ENCODE measurements at places on chromosomes 7 and 10.

GRCh38 chr10:4546931-4547330 lies 279.1 kb upstream of the AKR1E2 start:
- DNase-seq: no peak

GRCh38 chr7:144050093-144050492 lies 1.3 kb downstream of the OR2A5 start:
- DNase-seq: no peak

DNA sequence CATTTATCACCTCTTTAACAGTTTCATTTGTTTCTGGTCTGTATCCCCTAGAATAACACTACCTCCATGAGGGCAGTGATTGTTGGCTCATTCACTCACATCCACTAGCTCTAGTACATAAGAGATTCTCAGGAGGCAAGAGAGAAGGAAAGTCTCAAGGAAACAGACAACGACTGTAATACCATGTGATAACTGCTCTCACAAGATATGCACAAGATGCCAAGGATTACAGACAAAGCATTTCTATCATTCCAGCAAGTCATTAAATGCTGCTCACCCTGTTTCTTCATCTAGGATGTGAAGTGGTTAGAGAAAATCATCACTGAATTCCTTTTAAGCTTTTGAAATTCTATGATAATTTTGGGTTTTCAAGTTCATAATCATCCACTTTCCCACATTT lies 115.3 kb downstream of the HIBADH start:
- DNase-seq: no peak

DNA sequence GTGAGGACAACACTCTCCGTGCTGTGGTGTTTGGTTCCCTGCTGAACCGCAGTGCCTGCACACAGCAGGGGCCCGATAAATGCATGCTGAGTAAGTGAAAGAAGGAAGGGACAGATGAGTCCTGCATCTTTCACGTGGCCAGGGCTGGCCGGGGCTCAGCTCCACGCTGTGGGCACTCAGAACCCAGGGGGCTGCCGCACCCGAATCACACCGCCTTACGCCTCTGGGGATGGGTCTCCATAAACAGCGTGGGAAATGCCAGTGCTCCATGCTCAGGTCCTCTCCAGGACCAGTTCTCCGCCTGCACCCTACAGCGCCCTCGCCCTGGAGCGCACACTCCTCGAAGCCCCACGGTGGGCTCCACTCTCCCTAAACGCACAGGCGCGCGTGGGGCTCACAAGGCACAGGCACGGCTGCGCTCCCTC lies 38.1 kb downstream of the RASGEF1A start:
- no peak for DNase-seq

DNA sequence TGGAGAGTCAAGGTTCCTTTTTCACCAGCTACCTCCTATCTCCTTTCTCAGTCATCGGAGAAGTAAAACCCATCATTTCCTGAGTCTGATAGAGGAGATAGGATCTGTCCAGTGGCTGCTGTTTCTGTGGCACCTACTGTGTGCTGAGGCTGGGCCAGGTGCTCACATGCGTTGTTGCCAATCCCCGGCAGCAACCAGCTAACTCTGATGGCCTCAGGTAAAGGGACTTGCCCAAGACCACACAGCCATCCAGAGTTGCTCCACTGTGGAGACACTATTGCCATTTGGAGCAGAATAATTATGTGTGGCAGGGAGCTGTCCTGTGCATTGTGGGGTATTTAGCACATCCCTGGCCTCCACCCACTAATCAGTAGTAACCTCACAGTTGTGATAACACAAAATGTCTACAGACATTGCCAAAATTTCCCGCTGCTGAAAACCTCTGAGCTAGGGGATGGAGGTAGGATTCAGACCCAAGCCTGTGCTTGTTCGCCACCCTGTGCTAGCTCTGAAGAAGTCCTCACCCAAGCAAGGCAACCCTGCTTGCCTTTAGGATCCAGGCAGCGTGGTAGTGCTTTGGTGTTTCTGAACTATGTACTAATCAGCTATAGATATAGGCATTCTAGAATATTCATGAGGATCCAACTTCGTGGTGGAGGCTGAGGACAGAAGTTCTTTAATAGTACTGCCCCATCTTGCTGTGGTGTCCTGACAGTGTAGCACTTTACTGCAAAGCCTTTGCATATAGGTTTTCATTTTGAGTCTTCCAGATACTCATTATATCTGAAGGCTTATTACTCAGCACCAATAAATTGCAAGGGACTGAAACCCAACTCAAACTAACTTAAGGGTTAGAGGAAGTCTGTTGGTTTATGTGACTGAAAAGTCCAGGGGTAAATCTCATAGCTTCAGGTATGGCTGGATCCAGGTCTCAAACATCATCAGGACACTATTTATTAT lies 164.6 kb downstream of the GRK5 start:
- DNase-seq: no peak

DNA sequence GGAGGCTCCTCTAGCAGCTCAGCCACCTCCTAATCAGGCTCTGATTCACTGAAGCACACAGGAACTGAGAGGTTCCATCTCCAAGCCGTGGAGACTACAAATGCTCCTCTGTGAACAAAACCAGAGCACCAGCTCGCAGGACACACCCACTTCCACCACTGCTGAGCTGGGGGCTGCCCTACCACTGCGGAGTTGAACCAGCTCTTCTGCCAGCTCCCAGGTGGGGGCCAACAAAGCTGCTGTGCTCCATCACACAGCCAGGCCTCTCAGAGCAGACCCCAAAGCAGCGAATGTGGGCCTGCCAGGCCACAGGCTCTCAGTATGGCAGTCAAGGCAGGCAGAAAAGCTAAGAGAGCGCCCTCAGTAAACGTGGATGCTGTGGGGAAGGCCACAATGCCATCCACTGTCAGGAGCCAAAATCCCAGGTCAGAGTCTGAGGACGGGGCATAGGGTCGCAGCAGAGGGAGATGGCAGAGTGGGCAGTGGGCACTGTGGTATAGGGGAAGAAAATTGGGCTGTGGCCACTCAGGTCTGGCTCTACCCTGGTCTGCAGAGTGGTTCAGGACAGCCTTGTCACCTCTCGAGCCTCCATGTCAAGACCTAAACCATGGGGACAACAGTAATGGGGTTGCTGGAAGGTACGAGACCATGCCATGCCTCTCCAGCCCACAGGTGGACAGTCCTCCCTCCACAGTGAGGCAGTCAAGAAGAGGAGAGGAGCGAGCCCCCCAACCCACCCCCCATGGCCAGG lies 82.1 kb downstream of the GRID1 start:
- no peak for DNase-seq

GRCh38 chr10:16597656-16598055 lies 76.0 kb upstream of the C1QL3 start:
- no peak for DNase-seq

DNA sequence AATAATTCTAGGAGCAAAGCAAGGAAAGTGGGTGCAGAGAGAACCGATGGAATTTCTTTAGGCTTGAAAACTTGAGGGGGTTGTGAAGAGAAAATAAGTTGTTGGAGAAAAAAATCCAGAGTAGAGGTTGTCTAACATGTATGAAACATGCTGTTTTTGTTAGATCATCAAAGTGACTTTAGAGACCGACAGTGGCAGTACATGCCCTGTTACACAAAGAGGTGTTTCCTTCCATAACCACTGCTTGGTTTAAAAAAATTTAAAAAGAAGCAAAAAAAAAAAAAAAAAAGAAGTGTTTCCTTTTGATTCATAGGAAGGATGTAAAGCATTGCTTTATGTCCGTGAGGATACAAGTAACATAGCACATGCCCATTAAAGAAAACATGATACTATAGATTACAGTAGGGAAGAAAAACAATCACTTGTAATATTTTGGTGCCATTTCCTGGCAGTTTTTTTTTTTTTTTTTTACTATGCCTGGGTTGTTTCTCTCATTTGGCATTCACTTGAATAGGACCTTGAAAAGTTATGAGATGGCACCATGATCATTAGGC lies 6.1 kb downstream of the ENTPD1 start:
- DNase-seq: no peak

DNA sequence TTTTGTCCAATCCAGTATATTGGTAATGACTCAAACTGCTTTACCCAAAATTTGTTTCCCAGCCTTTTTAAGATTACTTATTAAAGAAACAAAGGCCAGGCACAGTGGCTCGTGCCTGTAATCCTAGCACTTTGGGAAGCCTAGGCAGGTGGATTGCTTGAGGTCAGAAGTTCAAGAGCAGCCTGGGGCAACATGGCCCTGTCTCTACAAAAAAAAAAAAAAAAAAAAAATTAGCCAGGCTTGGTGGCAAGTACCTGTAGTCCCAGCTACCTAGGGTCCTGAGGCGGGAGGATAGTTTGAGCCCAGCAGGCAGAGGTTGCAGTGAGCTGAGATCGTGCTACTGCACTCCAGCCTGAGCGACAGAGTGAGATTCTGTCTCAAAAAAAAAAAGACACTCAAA lies 7.0 kb upstream of the ARHGAP12 start:
- DNase-seq: no peak

- DNase-seq: no peak
Measured at GRCh38 chr10:82149674-82150073, 274.7 kb downstream of the NRG3 start.

DNA sequence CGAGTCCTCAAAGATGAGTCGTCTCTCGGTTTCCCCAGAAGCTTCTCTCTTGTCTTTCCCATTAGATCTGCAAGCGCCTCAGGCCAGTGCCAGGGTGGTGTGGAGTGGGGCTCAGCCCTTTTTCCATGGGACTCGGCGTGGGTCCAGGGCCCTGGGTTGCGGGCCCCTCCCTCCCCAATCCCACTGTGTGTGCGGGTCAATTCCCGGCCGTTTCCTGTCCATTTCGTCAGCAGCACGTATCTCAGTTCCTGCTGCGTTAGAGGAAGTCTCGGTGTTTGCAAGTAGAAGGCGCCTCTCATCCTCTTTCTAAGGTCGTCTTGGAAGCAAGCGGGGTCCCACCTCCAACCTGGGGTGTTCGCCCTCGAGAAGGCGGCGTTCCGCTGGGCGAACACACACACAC lies 25.1 kb upstream of the ADGRA1 start:
- DNase-seq: no peak

GRCh38 chr7:78616539-78616938 lies 818.0 kb downstream of the PHTF2 start:
- DNase-seq: no peak

- no peak for DNase-seq
Measured at GRCh38 chr10:16870331-16870730, 53.1 kb upstream of the RSU1 start.

DNA sequence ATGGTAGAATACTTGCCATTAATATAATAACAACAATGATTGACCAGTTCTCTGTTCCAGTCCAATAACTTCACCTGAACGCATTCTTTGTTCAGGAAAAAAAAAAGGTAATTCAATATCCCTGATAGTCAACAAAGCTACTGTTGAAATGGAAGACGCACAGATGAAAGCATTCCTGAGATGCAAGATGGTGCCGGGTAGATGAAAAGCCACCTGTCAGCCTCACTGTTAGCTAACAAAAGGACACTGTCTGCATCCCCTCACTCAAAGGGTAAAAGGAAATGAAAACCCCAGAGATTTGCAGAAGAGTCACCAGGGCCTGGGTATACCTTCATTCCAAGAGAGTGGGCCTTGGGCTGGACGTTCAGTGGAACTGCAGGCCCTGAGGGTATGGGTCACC lies 357.4 kb downstream of the PLXNA4 start:
- no peak for DNase-seq

GRCh38 chr10:110312206-110312605 lies 7.5 kb upstream of the SMNDC1 start:
- DNase-seq: no peak

DNA sequence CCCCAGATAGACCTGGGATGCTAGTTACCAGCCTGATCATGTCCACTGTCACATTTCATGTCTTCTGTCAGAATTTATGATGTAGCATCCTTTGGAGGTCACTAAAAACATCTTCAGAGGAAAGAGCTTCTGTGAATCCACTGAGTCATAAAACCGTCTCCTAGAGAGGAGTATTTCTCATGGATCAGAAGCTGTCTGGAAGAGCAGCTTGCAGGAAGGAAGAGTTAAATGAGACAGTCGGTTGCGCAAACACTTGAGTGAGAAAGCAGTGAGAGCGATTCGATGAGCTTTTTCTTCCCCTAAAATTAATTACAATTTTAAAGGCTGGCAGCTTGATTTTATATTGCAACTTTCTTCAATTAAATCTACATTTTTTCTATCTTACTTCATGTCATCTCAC lies 47.2 kb upstream of the WDR11 start:
- no peak for DNase-seq

- DNase-seq: no peak
Measured at GRCh38 chr7:36192053-36192824, 39.2 kb downstream of the EEPD1 start.

GRCh38 chr7:68393051-68393450 lies 1205.2 kb upstream of the AUTS2 start:
- DNase-seq: no peak

DNA sequence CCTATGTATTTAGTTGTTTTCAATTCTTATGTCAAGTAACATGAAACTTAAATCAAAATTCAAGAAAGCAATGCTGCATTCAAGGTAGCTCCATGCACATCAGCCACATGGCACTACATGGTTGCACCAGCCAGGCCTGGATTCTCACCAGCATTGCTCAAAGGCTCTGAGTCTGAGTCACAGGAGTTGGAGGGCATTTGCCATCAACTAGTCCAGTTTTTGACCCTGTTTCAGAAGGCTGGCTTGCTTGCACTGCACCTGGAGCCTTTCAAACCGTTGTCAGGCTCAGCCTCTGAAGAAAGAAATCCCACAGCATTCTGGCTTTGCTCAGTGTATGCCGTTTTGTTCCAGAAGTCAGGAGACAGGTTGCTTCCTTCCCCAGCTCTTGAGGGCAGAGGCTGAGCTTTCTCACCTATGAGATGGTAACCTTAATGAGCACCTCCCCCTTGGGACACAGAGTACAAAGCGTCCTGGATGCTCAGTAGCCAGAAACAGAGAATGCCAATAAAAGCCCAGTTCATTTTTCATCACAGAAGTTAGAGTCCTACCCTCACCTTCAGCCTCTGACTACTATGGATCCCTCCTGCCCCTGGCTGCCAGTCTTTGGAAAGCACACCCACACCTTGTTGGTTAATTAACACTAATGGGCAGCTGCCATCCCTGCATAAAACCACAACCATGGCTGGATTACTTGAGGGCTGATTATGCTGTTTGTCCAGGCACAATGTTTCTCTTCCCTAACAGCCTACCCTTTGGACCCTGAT lies 288.4 kb upstream of the LRRTM3 start:
- no peak for DNase-seq

DNA sequence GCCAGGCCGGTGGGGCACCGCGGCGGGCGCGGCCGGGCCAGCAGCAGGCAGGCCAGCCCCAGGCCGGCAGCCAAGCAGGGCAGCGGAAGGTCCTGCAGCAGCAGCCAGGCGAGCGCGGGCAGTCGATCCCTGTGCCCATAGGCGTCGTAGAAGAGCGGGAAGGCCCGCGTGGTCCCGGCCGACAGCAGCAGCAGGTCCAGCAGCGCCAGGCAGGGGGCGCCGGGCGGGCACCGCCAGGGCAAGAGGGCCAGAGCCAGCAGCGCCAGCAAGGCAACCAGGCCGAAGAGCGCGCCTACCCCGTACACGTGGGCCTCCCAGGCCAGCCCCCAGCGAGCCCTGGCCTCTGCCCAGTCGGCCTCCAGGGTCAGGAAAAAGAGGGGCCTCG lies 8.4 kb upstream of the RBM28 start:
- DNase-seq: no peak
